COR-L47 (cell line): ENCODE measurements at places on chromosomes 1 and 21.
A peak's percentile ranks its signal among the peaks of the same experiment; 100 is the strongest.

DNA sequence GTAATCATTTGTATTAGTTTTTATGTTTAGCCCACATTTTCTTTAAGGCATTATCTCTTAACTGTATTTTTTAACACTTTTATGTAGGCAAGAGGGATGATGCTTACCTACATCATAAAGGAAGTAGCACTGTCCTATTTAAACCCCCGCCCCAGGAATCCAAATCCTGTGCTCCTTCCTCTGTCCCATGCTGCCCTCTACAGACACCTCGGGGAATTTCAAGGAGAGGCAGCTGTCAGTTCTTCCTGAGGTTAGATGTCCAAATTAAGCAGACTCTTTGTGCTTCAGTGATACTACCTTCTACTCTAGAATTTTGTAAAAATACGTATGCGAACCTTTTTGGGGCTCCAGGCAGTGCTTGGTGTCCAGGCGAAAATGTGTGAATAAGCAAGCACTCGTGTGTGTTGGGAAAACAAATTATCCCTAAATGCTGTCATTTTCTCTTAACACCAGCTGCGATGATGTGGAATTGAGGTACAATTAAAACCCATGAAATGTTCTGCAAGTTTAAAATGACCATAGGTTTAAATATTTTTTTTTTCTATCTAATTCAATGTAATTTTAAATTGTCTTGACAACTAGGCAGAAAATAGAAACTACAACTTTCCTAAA is 19.2 kb downstream of the CRCT1 start:
- peak; percentile 18 for DNase-seq

DNA sequence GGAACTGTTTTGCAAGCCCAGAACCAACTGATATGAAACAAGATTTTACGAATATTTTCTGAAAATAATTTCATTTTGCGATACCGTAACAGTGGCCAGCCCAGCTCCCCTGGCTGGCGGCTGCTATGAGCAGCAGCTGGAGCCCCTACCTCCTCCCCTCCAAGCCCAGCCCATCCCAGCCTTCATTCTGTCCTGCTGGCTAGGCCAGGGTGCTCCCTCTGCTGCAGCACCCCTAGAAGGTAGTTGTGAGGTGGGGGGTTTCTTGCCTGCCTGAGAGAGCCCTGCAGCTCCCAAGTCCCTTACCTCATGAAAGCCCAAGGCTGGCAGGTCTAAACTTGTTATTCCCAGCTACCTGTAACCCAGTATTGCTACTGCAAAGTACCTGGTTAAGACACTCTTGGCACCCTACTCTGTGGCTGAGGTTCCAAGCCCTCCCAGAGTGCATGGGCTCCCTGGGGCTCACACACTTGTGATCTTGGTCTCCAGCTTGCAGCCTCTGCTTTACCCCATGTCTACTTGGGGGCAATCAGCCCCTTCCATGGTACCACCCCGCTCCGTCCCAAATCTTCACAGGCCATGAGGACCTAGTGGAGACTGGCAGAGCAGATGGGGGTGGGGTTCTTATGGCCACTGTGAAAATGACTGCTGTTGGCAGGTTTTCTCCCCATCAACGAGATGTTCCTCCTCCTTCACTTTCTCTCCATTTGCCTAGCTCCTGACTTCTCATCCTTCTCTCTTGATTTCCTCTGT is 239.8 kb downstream of the TRABD2B start:
- DNase-seq, result no peak

GRCh38 chr1:211474451-211474850 is 17.5 kb downstream of the RD3 start:
- DNase-seq, result no peak

- no peak for DNase-seq
These were observed 266.2 kb downstream of the FOXD2 start for GRCh38 chr1:47703981-47704596.
